COR-L47 (cell line): ENCODE measurements at places on chromosomes 4 and X.

GRCh38 chr4:2322227-2322626, 60.3 kb upstream of the MXD4 start:
- no peak for DNase-seq

GRCh38 chrX:80334583-80334982, 85.7 kb upstream of the TENT5D start:
- no peak for DNase-seq

DNA sequence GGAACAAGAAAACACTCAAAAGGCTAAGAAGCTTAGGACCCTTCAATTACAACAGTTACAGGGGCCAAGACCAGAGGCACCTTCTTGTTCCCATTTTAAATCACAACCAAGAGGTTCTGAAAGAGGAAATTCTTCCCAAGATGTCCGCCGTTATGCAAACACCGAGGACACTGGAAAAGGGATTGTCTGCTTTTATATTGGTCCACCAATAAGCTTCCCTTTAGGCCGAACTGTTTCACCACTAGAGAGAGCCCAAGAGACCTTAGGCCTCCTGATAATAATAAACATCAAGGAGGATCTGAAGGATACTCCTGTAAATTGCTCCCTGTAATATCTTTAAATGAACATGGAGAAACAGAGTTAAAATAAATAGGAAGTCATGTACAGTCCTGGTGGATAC, 92.6 kb upstream of the NLRP2B start:
- DNase-seq = no peak

GRCh38 chr4:85837439-85837733, 362.4 kb downstream of the ARHGAP24 start:
- DNase-seq = no peak

DNA sequence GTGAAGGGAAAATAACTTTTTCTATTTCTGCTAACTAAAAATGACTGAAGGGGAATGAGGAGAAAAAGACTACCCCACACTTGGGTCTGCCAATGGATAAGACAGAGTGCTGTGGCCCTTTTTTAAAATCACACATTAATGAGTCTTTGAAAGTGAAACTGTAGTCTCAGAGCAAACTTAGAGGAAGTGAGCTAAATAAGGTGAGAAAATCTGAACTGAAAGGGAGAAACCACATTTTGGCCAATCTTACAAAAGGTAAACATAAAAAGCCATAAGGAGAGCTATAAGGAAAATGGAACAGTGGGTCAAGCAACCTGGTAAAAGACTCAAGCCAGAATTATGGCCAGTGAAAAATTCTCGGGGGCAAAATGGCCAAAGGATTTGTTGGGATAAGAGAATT, 755.1 kb upstream of the IGFBP7 start:
- no peak for DNase-seq
